ENCODE measurements at places on chromosomes 16 and 17.

- DNase-seq: no peak
Measured at GRCh38 chr16:10978871-10979446, 34.6 kb downstream of the CLEC16A start.

- peak; percentile 79 for DNase-seq
Measured at GRCh38 chr16:72722552-72722951, 325.4 kb downstream of the ZFHX3 start.

GRCh38 chr17:80445726-80446110, 30.7 kb downstream of the NPTX1 start:
- DNase-seq: no peak

DNA sequence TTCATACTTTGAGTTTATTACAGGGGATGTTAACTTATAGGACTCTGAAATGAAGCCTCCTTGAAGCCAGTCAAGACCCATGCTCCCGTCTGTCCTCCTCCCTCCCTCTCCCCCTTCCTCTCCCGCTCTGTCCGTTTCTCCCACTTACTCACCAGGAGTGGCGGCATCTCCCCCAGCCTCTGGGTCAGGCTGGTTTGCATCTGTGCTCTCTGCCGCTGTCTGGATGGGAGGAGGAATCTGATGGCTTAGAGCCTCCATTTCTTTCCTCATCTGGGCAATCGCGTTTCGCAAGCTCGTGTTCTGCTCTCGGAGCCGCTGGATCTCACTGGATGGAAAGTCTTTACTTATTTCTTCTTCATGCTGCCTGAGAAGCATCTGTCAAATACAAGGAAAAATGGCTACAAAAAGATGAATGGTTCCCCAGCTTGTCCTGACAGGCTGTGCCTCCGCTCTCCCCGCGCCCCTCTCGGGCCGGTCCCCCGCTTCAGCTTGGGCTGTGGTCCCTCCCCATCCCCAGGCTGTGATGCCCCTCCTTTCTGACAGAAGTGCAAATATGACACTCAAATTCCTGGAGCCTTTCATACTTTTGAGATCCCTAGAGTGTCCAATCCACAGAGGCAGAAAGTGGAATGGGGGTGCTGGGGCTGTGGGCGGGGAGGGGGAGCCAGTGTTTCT, 40.0 kb downstream of the CCDC57 start:
- DNase-seq: no peak

- no peak for DNase-seq
Measured at GRCh38 chr17:3911271-3912053, 4.8 kb downstream of the P2RX1 start.

- DNase-seq: no peak
Measured at GRCh38 chr16:79912592-79913310, 312.2 kb upstream of the MAF start.

DNA sequence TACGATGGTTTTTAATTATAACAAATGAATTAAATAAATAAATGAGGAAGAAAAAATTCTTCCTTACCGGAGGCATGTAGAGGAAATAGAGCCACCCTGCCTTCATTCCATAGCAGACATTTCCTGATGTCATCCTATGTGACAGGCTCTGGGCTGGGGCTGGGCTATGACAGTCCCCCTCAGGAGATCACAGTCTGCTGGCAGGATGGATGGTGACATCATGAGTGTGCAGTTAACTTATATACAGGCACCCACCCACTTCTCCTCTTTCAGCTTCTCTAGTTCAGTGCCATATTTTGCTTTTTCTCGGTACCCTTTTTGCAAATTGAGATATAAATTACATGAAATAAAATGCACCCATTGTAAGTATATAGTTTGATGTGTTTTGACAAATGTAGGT, 6.4 kb upstream of the CMTM3 start:
- no peak for DNase-seq

- DNase-seq: no peak
Measured at GRCh38 chr16:89067677-89068443, 25.8 kb upstream of the ACSF3 start.

DNA sequence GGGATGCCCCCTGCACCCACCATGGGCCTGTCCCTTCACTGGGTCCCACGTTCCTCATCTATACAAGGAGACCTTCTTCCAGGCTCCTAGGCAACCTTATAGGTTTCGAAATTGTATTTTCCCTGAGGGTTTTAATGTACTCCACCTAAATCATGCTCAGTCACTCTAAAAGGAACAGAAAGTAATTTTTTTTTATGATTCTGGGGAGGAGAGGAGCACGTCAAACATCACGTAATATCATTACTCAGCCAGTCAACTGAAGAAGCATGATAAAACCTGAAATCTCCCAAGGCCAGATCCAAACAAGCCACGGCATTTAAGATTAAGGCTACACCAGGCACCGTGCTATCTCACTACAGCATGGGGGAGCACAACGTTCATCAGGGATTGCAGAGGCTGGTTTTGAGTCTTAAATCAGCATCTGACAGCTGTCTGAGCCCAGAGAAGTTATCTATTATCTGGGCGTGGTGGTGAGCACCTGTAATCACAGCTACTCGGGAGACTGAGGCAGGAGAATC, 3.9 kb upstream of the TMEM114 start:
- DNase-seq: no peak

- DNase-seq: no peak
Measured at GRCh38 chr17:33545124-33545523, 252.0 kb upstream of the ASIC2 start.

DNA sequence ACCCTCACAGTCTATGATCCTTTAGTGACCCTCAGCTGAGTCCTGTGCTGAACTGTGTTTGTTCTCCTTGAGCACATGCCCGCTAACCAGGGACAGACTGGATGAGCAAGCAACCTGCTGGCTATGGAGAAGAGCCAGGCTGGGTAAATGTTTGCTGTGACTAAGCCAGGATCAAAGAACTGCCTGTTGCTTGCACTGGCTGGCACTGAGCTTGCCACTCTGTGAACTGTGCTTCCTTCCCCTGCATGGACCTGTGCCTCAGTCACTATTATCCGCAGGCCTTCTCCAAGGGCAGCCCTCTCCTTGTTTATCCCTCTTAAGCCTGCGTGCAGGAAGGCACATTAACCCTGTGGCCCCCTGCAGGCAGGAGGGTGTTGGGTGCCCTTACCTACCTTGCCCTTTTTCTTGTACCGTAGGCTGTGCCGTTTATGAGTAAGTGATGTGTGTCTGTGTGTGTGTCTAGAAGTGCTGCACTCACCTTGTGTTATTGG, 7.4 kb downstream of the PNPO start:
- DNase-seq: no peak

- peak; percentile 6 for DNase-seq
Measured at GRCh38 chr17:68424861-68425260, 32.4 kb downstream of the WIPI1 start.

DNA sequence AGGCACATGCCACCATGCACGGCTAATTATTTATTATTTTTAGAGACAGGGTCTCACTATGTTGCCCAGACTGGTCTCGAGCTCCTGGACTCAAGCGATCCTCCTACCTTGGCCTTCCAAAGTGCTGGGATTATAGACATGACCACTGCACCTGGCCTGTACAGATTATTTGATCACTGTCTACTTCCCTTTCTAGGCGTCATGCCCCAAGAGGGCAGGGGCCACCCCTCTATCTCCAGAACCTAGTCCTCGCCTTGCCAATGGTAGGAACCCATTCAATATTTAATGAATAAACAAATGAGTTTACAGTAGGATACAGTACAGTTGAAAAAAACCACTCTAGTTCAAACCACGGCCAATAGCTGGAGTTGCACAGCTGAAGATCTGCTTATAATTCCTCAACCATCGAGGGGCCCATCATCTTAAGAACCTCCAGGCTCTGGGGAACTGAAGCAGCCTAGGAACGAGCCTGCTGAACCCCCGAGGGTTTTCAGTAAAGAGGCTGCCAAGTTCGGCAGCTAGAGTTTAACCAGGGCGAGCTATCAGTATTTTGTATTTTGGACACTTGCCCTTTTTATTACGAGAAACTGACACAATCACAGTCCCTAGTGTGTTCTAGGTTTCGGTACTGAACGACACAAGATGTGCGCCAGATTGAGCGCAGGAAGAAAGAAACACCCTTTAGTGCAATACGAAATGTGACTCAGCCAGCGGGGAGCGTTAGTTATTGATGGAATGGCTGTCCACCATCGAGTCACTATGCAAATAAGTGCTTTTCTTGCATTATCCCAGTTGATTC, 14.6 kb downstream of the ADCY9 start:
- no peak for DNase-seq
